ENCODE measurements at places on chromosomes 11 and 22.
A peak's percentile ranks its signal among the peaks of the same experiment; 100 is the strongest.

DNA sequence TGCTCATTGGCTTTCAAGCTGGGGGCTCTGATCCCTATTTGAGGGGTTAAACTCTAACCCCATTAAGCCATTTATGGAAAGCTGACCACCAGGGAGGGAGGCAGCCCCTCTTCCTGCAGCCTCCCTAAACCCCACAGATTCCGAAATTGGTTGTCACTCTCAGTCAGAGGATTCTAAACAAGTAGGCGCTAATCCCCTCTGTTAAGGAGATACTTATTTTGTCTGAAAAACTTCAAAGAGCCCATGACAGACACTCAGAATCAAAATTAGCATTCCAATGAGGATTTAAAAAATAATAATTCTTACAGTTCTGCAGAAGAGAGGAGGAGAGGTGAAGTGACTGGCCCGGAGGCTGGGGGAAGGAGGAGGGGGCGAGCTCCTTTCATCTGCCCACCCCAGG is 69.7 kb upstream of the LMO1 start:
- DNase-seq = no peak

DNA sequence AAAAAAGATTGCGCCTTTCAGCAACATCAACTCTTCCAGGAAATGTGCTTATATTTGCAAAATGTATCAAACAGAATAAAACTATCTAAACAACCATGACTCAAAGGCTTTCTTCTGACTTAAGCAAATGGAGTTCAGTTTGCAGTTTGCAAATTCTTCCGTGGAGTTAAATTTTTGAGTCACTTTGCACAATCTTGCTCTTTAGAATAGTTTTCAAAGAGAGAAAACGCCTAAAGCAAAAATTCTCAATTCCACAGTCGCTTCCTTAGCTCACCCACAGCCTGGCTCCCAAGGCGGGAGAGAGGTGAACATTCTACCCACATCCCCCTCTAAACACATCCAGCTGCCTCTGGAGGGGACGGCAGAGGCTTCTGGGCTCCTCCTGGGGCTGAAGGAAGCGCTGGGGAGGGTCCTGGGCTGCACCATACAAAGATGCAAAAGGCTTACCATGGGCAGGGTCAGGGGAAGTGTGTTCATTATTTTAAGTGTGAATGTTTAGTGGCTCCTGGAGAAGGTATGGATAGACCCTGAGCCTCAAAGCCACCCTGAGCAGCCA is 1487.3 kb downstream of the TBC1D22A start:
- DNase-seq = no peak

GRCh38 chr11:12245549-12246016 is 131.8 kb upstream of the PARVA start:
- DNase-seq = no peak

DNA sequence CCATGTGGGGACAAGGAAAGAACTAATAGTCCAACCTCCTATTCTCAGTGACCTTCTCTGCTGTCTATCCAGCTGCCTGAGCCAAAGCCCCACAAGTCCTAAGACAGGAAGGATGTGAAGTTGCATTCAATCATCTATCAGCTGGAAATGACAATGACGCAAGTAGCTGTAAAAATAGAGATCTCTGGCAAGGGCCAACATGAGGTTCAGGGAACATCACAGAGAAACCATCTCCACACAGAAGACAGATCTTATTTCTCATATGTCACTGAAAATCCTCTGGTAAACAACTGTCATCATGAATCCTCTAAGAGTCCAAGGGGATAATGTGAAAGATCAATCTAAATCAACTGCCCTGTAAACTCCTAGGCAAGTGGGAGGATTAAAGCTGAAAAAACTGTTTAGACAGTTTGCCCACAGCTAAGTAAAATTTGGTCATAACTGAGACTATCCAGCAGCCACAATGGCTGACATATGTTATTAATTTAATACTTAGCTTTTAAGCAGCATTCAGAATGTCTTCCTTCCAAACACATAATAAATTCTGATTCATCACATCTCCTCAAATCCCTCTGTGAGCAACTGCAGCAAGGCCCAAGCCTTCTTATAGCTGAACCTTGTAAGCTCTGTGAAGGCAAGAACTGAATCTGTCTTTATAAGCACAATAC is 52.1 kb downstream of the ALG9 start:
- DNase-seq = no peak

DNA sequence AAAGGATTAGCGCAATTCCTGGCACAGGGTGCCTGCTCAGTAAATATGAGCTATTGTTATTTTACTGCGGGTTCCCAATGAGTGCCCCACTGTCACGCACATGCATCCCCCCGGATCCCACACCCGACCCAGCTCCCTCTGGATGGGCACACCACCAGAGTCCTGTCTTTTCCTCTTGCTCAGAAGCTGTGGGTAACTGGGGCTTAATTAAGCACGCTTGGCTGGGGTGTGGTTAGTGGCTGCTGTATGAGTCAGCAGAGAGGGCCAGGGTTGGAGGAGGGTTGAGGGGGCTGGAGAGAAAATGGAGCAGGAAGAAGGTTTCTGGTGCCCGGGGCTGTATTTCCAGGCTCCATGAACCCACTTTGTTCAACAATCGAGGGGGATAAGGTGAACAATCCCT is 30.3 kb upstream of the NECTIN1 start:
- no peak for DNase-seq

GRCh38 chr11:64089027-64089360 is 53.3 kb downstream of the FLRT1 start:
- DNase-seq = no peak

GRCh38 chr11:95641495-95641894 is 148.1 kb downstream of the FAM76B start:
- peak; percentile 22 for DNase-seq

GRCh38 chr11:94457118-94458029 is 36.3 kb downstream of the MRE11 start:
- no peak for DNase-seq

- peak; percentile 66 for DNase-seq
Observed at GRCh38 chr22:17974703-17975372, 49.5 kb downstream of the MICAL3 start.

DNA sequence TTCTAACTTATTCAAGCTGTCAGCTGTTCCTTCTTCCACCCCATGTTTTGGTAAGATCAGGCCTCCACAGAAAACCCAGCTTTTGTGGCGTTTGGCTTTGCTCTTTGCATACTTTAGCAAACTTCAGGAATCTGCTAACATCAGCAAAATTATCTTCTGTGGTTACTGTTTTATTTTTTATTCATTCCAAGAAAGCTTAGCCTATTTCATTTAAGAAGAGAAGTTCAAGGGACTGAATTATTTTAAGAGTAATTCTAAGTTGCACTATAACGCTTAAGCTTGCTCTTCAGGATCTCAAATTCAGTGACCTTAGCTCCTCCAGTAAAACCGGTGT is 1.1 kb downstream of the JHY start:
- no peak for DNase-seq

DNA sequence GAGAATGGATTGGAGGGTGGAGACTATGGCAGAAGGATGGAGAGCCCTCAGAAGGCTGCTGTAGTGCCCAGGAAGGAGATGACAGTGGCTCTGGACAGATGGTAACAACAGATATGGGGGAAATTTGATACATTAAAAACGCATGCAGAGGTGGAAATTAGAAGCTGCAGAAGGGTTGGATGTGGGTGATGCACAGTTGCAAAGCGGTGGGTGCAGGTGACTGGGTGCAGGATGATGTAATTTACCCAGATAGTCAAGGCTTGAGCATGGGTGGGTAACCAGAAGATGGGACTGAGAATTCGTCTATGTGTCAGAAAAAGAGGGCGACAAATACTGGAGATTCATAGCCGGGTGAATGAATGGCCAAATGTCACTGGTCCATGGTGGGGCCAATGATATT is 570.3 kb downstream of the MN1 start:
- DNase-seq = no peak

- no peak for DNase-seq
Observed at GRCh38 chr11:124441081-124441480, 4.4 kb downstream of the OR8B8 start.
